ENCODE measurements at places on chromosomes 5 and 9. TPM values are rescaled to one million over a fixed set of nuclear protein-coding genes. Genes with fewer than 3 reads are reported as not detected.

DNA sequence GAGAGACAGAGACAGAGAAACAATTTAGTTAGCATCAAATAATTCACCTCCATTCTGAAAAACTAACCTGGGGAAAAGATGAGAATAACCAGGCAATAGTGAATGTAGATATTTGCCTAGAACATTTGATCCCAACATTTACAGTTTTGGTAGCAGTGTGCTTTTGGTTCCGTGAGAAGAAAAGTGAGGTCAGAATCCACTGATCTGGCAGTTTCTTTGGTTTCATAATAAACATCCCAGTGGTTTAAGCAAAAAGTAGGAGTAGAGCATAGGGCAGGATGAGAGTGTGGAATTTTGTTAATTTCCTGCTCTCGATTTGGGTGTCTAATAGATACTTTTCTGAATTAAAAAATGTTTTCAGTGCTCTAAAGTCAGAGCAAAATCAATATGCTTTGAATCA lies 887.0 kb downstream of the NR2F1-AS1 start:
- DNase-seq = no peak

DNA sequence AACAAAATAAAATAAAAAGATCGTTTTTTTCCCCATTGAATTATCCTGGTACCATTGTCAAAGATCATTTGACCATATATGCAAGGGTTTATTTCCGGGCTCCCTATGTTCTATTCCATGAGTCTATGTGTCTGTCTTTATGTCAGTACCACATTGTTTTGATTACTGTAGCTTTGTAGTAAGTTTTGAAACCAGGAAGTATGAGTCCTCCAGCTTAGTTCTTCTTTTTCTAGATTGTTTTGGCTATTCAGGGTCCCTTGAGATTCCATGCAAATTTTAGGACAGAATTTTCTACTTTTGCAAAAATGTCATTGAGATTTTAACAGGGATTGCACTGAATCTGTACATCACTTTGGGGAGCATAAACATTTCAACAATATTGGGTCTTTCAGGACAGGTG lies 18.7 kb upstream of the EEIG1 start:
- DNase-seq = no peak

DNA sequence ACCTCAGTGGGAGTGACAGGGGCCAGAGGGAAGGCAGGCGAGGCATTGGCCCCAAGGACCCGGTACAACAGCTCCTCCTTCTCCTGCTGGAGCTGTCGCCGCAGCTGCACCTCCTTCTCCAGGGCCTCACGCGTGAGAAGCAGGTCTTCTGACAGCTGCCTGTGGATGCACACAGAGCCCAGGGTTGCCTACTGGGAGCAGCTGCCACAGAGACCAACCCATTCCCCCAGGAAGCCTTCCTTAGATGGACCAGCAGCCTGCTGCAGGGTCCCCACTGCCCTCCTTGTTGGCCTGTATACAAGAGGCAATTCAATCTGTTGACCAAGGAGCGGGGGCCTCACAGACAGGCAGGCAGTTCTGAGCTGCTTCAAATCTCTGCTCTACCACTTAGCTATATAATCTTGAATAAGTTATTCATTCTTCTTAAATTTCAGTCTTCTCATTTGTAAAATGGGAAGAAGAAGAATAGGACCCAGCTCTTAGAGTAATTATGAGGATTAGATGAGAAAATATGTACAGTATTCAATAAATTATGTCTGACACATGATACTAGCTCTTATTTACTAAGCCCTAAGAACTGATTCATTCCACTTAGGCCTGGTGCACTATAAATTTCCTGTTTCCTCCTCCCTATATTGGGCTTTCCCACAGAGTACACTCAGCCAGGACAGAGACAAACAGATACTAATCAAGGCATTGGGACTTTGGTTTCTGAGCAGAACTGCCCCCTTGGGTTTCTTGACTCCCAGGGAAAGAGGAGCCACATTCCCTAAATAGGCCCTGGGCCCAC lies 26.1 kb upstream of the ANXA6 start:
- no peak for DNase-seq

DNA sequence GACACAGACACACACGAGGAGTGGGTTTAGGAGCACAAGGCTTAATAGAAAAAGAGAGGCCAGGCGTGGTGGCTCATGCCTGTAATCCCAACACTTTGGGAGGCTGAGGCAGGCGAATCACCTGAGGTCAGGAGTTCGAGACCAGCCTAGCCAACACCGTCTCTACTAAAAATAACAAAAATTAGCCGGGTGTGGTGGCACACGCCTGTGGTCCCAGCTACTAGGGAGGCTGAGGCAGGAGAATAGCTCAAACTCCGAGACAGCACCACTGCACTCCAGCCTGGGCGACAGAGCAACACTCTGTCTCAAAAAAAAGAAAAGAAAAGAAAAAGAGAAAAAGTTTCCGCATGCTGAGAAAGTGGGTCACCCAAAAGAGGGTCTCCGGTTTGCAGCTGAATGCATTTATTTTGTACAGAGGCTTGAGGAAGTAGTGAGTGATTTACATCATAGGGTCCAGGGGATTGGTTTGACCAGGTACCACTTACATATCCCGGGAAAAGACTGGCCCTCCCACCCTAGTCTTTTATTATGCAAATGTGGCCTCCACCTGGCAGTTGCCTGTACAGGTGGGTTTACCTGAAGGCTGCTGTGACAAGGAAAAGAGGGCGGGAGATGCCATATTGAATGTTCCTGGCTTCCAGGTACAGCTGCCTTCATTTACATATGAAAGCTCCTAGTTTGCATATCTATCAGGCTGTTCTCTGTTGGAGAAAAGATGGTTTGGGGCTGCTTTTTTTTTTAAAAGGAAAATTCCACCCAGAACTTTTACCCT lies 366.2 kb upstream of the GRAMD2B start:
- no peak for DNase-seq

GFPT2 gene
- 0.80 TPM for total RNA-seq

ENTREP1 gene
- total RNA-seq = 0.77 TPM

All from T-helper 17 cell (primary cell).